ENCODE measurements at places on chromosomes 11 and 22. TPM values are rescaled to one million over a fixed set of nuclear protein-coding genes. Genes with fewer than 3 reads are reported as not detected.

Gene SCGB2A2
- polyA plus RNA-seq = not detected

DNA sequence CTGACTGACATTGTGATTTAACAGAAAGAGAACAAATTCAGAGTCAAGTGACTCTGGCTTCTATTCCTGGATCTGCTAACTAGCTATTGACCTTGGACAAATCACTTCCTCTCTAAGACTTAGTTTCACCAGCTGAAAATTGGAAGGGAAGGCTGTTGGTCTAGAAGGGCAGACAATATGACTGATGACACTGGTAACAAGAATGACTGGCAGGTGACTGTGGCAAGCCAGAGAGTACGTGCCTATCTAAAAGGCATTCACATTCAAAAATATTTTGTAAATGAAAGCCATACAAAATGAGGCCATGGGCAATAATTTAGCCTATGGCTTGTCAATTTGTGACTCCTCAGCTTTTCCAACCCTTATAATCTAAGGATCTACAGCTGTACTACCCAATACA lies 23.5 kb downstream of the SERGEF start:
- DNase-seq = no peak

DNA sequence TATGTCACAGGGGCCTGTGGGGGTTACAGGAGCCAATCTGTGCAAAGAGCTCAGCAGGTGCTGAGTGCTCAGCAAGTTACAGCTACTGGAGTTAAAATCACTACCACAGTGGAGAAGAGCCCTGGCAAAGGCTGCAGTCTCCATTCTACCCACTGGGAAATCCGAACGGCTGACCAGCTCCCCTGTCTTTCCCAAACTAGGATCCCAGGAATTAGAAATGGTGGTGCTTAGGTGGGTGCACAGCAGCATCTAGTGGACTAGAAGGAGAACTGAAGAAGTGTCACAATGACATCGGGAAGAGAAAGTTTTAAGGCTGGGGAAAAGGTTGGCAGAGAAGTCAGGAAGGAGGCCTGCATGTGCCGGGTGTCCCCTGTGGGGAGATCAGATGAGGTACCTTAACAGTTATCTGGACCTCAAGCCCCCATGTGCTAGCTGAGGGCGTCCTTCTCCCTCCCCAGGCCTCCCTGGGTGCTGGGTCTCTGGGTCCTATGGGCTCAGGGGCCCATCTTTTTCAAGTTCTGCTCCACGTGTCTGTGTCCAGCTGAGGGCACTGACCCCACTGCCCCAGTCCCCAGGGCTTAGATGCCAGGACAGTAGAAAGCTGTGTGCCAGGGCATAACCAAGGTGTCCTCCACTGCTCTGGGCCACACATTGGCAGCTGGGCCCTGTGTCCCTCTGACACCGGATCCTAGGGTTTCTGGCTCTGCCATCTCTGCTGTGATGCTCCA lies 1.9 kb downstream of the PIWIL3 start:
- DNase-seq = no peak

- no peak for DNase-seq
These were observed 36.0 kb downstream of the PRCP start for GRCh38 chr11:82864268-82864667.

Gene SYT9
- 0.13 TPM for polyA plus RNA-seq

DNA sequence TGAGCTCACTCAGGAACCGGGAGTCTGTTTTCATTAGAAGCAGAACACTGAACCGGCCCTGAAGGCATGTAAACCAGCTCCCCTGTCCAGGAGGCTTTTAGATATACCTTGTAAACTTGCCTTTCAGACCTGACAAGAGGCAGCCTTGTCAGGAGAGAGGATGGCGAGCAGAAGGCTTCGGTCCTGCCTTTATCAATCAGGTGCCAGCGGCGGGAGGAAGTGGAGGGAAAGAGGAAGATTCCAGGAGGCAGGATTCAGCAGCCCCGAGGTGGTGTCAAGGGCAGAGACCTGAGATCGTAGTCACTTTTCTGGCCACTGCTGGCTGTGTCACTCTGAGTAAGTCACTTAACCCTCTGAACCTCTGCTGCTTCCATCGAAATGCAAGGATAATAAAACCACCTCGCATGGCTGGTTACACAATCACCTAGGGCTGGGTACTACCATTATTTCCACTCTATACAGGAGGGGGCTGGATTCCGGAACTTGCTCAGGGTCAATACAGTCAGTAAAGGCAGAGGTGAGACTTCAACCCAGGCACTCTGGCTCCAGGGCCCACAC lies 181.0 kb downstream of the CHST1 start:
- no peak for DNase-seq

Gene HBE1
- 16.6 TPM for polyA plus RNA-seq

- DNase-seq = no peak
These were observed 65.2 kb downstream of the FBXO7 start for GRCh38 chr22:32539631-32540421.

Gene FAM227A
- 4.5 TPM for polyA plus RNA-seq

Gene RBMXL2
- not detected for polyA plus RNA-seq

Gene ESAM
- 144 TPM for polyA plus RNA-seq

GRCh38 chr11:130213143-130213978 lies 53.8 kb downstream of the ST14 start:
- peak; percentile 51 for DNase-seq

Gene GGT5
- 13.1 TPM for polyA plus RNA-seq

Gene PKNOX2
- 18.1 TPM for polyA plus RNA-seq

Data from right lung (tissue), 10 donors.